ENCODE measurements at places on chromosomes 13 and 19. TPM values are rescaled to one million over a fixed set of nuclear protein-coding genes. Genes with fewer than 3 reads are reported as not detected.
A peak's percentile ranks its signal among the peaks of the same experiment; 100 is the strongest.

DNA sequence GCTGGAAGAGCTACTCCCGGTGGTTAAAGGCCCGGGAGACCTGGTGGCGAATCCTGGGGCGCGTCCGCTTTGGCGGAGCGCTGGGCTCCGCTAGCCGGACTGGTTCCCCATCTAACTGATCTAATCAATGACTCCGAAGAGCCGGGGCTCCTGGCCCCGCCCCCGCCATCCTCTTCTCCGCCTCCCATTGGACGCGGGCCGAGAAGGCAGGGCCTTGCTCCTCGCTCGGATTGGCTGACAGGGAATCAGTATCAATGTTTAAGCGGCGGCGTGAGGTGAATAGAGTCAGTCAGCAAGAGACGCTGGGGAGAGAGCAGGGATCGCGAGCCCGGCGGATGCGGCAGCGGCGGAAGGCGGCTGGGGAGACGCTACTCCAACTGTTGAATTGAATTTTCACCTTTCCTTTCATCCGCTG lies 1.7 kb upstream of the PCDH17 start:
- DNase-seq = peak; percentile 97
- no peaks in the 10 kb centered on the region for H3K36me3 ChIP-seq
- H3K27ac ChIP-seq = no peak overlapping the region
- peak overlapping the region; percentile 71 for H3K4me3 ChIP-seq
- H3K4me1 ChIP-seq = no peaks in the 10 kb centered on the region

GRCh38 chr13:82717249-82717648 lies 1165.0 kb downstream of the SLITRK1 start:
- H3K27me3 ChIP-seq = no peaks in the 10 kb centered on the region
- no peak overlapping the region for H3K4me3 ChIP-seq
- no peaks in the 10 kb centered on the region for H3K4me1 ChIP-seq
- H3K27ac ChIP-seq = no peak overlapping the region
- H3K36me3 ChIP-seq = no peaks in the 10 kb centered on the region

- peaks cover 24% of the 10 kb centered on the region for H3K4me1 ChIP-seq
- DNase-seq = no peak
- no peak overlapping the region for H3K27ac ChIP-seq
- no peak overlapping the region for H3K4me3 ChIP-seq
Observed at GRCh38 chr13:112997188-112998130, 28.4 kb downstream of the MCF2L start.

DNA sequence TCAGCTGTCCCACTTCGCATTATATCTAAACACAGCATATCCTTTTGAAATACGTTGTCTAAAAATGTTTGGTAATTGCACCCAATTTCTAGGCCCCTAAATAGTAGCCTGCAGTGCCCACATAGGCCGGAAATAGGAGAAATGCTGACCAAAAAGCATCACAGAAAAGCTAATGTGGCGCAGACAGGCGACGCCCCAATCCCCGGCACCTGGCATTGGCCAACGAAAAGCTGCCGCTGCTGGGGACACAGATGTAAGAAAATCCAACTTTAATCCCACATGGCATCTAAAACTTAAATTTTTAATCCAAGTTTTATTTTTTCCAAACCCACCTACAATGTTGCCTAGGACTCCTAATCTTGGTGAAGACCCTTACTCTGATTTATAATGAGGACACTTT lies 4.0 kb downstream of the SAFB2 start:
- H3K36me3 ChIP-seq = peaks cover 43% of the 10 kb centered on the region
- no peak for DNase-seq
- H3K27ac ChIP-seq = no peak overlapping the region

- H3K4me3 ChIP-seq = peak within 1 kb of the TSS; percentile 86
- DNase-seq = peak; percentile 99
- peaks cover 3% of the 10 kb centered on the region for H3K36me3 ChIP-seq
- no peaks in the 10 kb centered on the region for H3K27me3 ChIP-seq
Observed at GRCh38 chr19:16076154-16076957, at the start of gene TPM4. Gene TPM4, plus strand, starts transcription at chr19:16076495. Its CDS starts 71 bp downstream, at chr19:16076566.

- H3K27me3 ChIP-seq = peaks cover 25% of the 10 kb centered on the region
- peaks cover 11% of the 10 kb centered on the region for H3K4me1 ChIP-seq
- no peaks in the 10 kb centered on the region for H3K36me3 ChIP-seq
- H3K4me3 ChIP-seq = no peak overlapping the region
- H3K27ac ChIP-seq = no peak overlapping the region
- DNase-seq = peak; percentile 46
Observed at GRCh38 chr19:55454787-55455243, 6.6 kb downstream of the ISOC2 start.

- no peaks in the 10 kb centered on the region for H3K4me1 ChIP-seq
- no peaks in the 10 kb centered on the region for H3K36me3 ChIP-seq
- no peak overlapping the region for H3K4me3 ChIP-seq
- peaks cover 41% of the 10 kb centered on the region for H3K27me3 ChIP-seq
- no peak for DNase-seq
- H3K27ac ChIP-seq = no peak overlapping the region
Observed at GRCh38 chr19:31416548-31416947, 67.3 kb upstream of the TSHZ3 start.

- H3K4me3 ChIP-seq = no peak overlapping the region
- no peak overlapping the region for H3K27ac ChIP-seq
- H3K27me3 ChIP-seq = no peaks in the 10 kb centered on the region
Observed at GRCh38 chr13:53105890-53106289, 77.3 kb downstream of the OLFM4 start.

SSC5D gene
- 0.15 TPM for polyA plus RNA-seq

FAAP24 gene
- 3.1 TPM for polyA plus RNA-seq

Data from cardiac muscle cell (in vitro differentiated cells and primary cell).